ENCODE measurements at places on chromosomes 16 and 17.

- DNase-seq = no peak
These were observed 5.9 kb downstream of the IRX6 start for GRCh38 chr16:55329791-55330428.

DNA sequence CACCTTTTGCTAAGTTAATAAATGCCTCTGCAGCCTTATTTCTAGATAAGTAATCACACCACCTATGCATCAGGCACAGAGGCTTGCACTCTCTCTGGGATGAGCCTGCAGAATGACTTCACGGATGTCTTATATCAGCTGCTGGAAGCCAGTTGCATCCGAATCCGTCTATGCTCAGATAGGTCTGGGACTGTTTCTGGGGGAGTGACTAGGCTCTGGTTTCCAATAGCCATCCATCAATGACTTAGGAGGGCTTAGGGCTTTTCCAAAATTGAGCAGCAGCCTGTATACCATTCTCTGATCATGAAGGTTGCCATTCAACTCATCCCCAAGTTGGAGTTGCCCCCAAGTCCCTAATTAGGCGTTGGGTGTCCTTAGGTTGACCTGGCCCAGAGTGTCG is 113.3 kb upstream of the ERCC4 start:
- DNase-seq = no peak

GRCh38 chr16:82954224-82954929 is 327.6 kb downstream of the CDH13 start:
- no peak for DNase-seq

DNA sequence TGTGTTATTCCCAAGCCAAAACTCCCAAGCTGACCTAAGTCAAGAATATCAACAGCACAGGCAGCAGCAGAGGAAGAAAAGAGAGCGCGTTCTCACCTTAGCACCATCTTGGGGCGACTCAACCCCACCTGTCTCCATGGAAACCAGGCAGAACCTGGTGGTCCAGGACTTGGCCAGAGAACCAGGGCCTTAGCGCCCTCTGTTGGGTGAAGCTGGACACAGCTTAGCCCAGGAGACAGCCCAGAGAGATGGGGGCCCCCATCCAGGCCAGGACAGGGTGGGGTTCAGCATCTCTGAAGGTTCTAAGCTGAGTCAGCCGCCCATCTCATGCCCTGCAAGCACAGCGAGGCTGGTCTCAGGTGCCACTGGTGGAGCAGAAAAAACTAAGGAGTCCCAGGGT is 60.1 kb upstream of the TMEM132E start:
- peak; percentile 1 for DNase-seq

DNA sequence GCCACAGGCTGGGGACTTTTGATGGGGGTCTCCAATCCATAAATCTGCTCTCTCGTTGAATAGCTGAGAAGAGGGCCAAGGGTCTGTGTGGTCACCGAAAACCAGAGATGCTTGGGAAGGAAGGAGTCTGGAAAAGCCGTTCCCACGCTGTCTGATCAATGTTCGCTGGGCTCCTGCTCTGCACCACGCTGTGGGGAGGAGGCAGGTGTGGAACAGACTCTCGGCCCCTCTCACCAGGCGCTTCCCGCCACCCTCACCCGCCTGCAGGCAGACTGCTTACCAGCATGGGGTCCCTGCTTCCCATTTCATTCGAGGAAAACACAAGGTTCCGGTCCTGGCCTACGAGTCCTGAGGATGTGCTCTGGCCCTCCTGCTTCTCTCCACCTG is 702 bp upstream of the ALDH3A1 start:
- no peak for DNase-seq

DNA sequence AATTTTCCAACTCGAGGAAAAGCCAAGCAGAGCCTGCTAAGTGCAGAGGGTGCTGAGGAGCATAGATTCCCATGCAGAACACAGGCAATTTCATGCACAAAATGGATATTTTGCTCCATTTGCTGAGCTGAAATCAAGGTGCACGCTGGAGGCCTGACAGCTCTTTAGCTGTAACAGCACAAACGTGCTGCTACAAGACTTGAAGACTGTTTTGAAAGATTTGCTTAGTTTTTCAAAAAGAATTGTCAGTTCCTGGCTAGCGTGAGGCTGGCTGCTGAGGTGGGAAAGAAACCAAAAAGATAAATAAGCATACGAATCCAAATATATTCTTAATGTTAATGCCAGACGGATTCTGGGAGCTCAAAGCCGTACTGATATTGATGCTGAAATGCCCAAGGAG is 309.0 kb upstream of the MAF start:
- peak; percentile 0 for DNase-seq

- DNase-seq = no peak
These were observed 173.9 kb downstream of the SALL1 start for GRCh38 chr16:50977138-50977537.

- DNase-seq = no peak
These were observed 66.5 kb upstream of the TNRC6C start for GRCh38 chr17:77892031-77892430.

GRCh38 chr16:70478912-70479341 is 24.5 kb downstream of the FCSK start:
- DNase-seq = no peak

- DNase-seq = no peak
These were observed 78.9 kb downstream of the IRX5 start for GRCh38 chr16:55009581-55009980.

- no peak for DNase-seq
These were observed 28.1 kb downstream of the SCNN1B start for GRCh38 chr16:23330161-23330560.

DNA sequence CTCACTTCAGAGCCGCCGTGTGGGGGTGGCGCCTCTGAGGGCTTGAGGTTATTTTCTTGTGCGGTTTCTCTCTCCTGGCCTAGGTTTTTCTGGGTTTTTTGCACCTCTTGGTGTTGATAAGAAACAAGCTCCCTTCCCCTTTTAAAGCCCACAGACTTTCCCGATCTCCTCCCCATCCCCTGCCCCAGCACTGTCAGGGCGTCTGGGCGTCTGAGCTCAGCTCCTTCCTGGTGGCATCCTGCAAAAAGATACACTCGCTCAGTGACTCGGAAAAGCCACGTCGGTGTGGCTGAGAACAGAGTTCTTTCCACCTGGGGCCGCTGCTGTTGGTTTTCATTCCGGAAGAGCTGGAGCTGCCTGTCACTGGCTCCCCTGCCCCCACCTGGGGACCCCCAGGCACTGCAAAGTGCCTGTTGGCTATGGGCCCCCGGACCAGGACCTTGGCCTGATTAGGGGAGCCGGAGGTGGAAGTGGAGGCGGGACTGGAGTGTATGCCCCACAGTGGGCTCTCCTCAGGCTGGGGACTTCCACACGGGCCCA is 14.5 kb downstream of the BAIAP2 start:
- DNase-seq = no peak

- no peak for DNase-seq
These were observed 15.9 kb downstream of the HAPSTR1 start for GRCh38 chr16:9107025-9107970.

GRCh38 chr16:21101631-21102420 is 48.8 kb downstream of the DNAH3 start:
- DNase-seq = no peak

DNA sequence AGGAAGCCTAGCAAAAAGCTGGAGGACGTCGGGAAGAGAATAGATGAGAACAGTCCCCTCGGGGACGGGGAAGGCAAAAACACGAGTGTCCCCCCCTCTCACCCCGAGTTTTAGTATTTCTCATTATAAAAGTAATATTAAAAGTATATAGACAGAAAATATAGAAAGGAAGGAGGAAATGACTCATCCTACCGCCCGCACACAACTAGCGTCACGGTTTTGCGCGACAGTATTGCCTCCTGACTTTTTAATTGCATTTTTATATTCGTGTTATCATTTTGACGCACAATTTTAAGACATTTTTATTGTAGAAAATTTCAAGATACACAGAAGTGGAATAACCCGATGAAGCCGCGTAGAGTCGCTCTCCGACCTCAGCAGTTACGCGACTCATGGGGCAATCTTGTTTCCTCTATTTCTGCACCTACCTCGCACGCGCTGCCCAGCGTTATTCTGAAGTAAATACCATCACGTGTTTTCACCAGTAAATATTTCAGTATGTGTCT is 652 bp upstream of the SLC25A19 start:
- DNase-seq = peak; percentile 58

DNA sequence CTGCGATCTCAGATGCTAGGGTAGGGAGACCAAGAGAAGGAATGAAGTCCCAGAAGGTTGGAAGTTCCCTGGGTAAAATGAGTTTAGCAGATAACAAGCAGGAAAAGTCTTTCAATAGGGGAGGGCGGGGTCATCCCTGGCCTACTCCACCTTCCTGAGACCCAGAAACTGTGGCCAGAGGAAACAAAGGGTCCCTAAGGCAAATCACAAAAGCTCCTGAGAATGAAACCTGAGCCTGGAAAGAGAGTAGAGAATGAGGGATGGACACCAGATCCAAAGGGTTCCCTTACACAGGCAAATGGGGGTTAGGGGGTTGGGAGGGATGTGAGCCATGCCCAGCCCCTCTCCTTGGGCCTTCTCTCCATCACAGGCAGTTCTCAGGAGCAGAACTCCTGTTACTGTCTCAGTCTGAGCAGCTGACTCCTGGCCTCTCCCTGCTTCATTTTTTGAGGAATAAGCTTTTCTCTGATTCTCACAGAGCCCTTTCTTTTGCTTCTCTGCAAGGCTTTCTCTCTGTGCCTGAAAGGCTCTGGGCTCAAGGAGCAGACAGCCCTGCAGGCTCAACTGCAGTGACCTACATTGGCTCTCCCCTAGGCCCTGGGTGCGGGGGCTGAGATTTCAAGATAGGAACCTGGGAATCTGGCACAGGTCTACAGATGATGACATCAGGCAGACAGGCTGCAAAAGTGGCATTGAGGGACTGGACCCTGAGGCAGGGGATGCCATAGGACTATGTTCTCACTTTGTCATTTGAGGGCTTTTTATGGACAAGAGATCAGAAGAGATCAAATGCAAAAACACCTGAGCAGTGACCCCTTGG is 9.8 kb upstream of the NR1D1 start:
- DNase-seq = no peak

DNA sequence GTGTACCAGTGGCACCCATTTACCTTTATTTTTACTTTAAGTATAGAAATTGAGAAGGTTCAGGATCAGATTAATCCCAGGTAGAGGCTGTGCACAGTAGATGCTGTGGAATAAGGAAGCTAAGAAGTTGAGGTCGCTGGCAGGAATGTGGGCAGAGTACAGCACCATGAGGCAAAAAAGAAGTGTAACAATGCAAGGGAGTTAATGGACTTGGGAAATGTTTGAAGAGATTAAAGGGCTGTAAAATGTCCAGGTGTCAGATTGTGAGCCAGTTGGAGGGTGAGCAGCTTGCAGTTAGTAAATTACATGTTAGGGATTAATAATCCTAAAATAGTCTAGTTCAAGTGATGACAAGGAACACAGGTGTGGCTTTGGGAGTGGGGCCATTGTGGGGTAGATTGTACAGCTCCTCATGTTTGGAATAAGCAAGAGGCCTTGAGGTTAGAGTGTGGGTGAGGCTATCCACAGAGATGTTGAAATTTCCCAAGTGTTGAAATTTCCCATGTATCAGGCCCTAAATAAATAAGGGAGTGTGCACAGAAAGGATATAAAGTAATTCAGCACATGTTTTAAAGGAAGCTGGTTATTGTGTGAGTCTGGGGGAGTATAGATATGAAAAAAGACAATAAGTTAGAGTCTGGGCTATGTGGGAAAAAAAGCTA is 21.5 kb downstream of the TAT start:
- no peak for DNase-seq

GRCh38 chr17:48462946-48463345 is 32.9 kb upstream of the SKAP1 start:
- DNase-seq = no peak

GRCh38 chr17:35188111-35188510 is 6.1 kb downstream of the SLC35G3 start:
- no peak for DNase-seq

DNA sequence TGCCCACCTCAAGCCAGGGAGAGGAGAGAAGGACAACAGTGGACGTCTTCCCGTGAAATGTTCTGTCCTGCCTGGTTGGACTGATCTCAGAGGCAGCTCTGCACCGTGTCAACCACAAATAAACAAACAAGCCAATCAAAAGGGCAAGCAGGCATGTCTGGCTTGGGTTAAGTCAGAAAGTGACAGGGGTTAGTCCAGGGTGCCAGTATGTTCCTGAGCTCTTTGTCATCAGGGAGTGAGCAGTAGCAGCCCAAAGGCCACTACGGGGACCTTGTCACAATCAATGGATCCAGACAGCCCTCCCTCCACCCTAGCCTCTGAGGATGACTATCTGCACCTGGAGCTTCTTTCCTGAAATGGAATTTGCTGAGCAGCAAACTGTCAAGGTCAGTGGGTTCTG is 35.0 kb downstream of the CNGB1 start:
- DNase-seq = no peak

GRCh38 chr16:2475413-2476344 is 752 bp downstream of the TBC1D24 start:
- DNase-seq = no peak

GRCh38 chr17:74971842-74972106 is 785 bp downstream of the HID1 start:
- no peak for DNase-seq

DNA sequence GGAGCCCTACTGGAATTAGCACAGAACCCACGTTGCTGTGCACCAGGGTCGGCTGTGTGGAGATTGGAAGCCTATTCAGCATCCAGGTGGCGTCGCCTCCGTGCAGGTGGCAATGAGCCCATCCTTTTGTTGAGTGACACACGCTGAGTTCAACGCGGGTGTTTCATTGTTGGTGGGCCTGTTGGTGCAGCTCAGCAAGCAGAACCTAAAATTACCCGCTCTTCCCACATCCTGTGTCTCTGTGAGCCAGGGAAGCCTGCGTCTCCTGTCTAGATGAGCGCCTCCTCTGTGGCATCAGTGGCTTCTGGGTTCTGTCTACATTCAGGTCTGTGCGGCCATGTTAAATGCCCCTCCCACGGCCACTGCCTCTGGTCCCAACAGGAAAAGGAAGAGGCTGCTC is 14.5 kb downstream of the CD2BP2 start:
- no peak for DNase-seq

GRCh38 chr17:58391302-58391984 is 25.9 kb downstream of the RNF43 start:
- DNase-seq = no peak

DNA sequence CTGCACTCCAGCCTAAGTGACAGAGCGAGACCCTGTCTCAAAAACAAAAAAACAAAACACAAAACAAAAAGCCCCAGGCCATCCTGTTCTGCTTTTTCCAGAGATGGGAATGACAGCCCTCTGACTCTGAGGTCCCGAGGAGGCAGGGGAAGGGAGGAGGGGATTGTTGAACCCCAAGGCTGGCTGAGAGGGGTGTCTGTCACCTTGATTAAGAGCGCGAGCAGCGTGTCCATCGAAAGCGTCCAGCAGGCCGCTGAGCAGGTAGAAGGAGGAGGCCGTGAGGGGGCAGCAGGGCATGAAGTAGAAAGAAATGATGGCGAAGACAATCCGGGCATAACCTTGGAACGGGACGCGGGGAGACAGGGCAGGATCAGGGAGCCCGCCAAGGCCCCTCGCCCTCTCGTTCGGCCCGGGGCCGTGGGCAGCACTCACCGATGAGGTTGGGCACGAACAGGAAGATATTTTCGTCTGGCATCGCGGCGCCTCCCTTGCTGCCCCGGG is 593 bp downstream of the CDIPT start:
- DNase-seq = peak; percentile 33

DNA sequence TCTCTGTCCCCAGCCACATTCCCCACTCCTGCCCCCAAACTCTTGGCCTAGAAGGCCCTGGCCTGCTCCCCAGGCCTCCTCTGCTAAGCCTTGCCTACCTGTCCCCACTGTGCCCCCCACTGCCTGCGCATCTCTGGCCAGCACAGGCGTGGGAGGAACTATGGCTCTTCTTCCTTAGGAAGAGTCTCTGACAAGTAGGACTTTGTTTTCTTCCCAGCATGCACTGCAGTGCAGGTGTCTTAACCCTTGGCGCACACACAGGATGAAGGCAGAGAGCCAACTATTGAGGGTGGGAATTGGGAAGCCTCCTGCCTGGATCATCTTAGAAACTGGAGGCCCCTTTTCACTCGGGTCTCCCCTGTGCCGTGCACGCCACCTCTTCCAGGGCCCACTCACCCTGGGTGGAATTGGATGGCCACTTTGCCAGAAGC is 3.6 kb downstream of the AMDHD2 start:
- DNase-seq = no peak
